ENCODE measurements at places on chromosomes 2 and 18.

DNA sequence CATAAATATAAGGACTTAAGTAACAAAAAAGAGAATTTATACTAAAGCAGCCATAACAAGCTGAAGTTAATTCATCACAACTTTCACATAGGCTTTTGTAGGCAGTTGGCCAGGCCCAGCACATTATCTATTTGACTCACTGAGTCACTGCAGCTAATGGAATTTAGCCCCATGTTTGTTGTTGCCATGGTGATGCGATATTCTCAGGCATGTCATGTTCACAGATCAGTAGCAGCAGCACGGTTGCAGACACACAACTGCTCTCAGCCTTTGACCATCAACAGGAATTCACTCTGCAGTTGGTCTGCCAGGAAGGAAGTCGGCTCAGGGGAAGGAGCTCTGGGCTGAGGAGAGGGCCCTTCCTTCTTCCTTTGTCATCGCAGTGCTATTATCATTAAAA is 639.8 kb downstream of the TMEM182 start:
- DNase-seq: peak; percentile 39

DNA sequence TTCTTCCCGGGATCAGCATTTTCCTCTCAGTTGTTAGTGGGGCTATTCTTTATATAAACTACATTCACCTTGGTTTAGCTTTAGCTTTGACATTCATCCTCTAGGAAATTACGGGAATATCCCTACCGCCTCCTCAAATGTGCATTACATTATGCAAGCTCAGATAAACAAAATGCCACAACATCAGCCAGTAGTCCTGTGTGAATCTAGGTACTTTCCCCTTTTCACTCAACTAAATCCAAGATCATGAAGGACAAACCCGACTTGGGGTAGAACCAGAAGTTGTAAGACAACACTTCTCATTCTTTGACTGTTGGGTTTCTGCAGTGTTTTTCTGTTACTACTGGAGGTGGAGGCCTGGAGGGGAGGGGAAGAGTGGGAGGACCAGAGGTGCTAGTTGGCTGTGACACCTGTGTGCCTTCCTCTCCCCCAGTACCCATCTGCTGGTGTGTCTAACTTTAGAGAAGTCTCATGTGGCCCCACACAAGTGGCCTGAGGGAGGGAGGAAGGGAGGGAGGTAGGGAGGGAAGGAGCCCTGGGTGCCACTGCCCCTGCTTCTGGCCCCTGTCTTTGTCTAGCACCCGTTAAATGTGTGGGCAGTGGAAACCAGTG is 84.8 kb upstream of the BCL2L11 start:
- no peak for DNase-seq

DNA sequence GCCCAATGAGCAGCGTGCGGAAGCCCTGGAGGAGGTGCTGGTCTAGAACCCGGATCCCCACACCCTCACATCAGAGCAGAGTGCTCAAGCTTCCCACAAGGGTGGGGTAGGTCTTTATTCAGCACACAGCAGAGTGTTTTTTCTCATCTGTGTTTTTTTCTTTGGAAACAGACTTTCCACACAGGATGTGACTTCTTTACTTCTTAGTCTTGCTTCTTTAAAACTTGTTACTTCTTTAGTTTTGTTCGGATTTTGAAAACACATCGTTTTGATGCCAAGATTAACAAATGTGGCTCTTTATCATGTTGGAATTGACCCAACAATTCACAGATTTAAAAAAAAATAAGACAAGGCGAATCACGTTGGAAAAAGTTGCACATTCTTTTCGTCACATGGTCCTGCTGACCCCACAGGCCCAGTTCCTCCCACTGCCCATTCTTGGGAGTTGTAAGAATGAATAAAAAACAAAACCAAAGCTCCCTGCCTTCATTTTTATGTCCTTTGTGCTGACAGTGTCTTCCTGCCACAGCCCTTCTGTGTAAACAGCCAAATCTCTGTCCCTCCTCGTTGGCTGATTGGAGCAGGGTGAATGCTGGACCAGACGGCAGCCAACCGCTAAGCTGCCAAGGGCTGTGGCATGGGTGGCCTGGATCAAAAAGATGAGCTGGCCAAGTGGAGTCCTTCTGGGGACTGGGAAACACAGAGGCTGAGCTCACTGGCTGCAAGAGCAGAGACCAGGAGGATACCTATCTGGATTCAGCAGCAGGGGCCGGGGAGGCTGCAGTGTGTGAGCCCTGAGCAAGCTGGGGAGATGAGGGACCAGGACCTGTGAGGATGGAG is 81.6 kb downstream of the TWIST2 start:
- DNase-seq: peak; percentile 47

DNA sequence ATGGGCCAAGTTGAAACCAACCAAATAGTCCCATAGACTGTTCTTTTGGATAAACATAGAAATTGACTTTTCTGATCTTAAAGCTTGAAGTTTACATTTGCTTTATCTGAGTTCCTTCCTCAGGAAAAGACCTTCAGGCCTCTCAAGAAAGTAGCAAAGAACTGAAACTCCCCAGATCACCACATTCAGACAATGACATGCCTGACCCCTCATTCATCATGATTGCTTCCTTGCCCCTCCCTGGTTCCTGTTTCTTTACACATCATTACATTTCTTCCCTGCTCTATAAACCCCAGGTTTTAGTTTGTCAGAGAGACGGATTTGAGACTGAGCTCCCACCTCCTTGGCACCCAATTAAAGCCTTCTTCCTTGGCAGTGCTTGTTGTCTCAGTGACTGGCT is 83.6 kb upstream of the ST3GAL5 start:
- DNase-seq: no peak

DNA sequence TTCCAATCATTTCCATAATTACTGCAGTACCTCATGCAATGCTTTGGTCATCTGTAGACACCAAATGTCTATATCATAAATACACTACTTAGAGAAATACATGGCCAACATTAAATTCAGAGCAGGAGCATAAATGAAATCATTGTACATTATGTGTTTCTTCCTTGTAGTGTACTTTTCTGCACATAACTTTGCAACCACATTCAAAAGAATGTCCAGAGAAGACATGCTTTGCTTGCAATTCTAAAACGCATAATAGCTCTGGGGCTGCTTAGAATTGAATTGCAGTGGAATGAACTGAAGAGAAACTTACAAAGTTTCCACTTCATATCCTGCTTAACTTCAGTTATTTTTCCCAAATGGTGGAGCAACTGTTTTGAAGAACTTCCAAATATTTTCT is 664.4 kb downstream of the DSC3 start:
- no peak for DNase-seq

GRCh38 chr2:218063896-218064295 is 5.2 kb upstream of the RUFY4 start:
- no peak for DNase-seq

DNA sequence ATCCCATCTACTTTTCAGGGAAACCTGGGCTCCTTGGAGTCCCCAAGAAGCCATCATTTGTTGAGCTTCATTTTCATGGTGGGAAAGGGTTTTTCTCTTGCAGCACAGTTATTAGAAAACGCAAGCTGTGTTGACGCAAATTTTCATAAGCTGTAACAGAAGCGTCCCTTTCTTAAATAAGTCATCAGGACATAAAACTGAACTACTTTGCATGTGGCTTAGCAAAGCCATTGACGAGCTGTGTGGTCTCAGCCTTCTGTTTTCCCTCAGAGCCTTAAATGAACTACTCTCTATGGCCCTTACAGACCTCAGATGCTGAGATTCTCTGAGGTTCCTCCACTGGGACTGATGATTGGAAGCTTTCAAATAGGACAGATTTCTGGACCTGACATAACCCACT is 85.1 kb downstream of the ARL4C start:
- DNase-seq: no peak
